ENCODE measurements at places on chromosomes 6 and 20.

DNA sequence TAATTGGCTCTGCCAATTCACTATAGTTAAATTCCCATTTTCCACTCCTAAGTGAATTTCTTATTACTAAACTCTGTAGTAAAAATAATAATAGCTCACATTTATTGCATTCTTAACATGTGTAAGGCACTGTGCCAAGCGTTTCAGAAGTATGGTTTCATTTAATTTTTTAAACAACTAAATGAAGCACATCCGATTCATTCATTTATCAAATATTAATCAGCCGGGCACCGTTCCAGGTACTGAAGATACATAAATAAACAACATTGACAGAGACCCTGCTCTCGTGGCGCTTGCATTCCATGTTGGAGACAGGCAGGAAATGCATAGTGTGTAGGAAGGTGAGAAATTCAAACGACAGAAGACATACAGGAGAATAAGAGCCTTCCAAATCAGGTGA is 423.2 kb upstream of the JARID2 start:
- no peak for DNase-seq

DNA sequence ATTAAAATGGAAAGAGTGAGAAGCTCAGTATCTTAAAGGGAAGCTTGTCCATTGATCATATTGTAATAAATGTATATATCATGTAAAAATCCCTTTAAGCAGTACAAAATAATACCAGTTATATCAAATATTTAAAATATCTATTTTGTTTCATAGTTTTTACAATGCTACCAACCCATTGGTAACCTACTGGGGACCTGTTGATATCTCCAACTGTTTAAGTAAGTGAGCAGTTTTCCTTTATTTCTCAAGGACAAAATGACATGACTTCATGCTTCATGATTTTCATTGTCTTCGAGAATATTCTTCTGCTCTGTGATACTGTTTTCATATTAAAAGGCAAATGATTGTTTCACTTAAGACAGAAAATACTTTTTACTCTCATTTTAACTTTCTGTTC is 100.0 kb downstream of the ADGRG6 start:
- DNase-seq, result no peak

- no peak for DNase-seq
These were observed 23.8 kb upstream of the POLR1H start for GRCh38 chr6:30037182-30037788.

DNA sequence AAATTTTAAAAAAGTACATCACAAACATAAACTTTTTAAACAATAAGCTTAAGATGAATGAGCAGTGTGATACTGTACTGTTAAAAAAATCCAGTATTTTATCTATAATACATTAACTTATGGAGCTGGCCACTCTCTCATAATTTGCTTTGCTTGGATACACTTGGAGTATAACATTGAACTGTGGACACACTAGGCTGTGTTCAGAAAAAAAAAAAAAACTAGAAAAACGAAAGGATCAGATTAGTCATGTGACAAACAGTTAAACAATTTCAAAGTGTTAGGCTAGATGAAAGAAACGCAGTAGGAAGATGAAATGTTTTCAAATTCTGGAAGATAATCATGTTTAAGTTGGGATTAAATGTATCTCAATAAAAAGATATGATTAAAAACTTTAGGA is 220.0 kb downstream of the GRIK2 start:
- DNase-seq, result no peak

DNA sequence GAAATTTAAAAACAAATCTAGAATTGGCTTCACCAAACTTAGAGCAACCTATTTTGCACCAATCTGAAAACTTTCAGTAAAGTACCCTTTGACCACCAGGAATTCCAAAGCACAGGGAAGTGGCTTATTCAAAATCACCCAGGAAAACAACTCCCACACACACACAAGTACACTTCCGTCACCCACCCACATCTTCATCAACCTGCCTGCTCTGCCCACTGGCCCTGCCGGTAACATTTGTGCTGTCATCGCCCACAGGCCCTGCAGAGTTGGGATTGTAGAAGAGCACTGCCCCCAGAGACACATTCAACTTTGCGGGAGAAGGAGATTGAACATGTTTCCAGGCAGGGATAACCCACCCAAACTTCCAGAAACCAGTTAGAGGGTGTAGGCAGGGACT is 19.3 kb upstream of the SCML4 start:
- DNase-seq, result no peak

GRCh38 chr6:14017626-14018475 is 93.1 kb downstream of the RNF182 start:
- no peak for DNase-seq

DNA sequence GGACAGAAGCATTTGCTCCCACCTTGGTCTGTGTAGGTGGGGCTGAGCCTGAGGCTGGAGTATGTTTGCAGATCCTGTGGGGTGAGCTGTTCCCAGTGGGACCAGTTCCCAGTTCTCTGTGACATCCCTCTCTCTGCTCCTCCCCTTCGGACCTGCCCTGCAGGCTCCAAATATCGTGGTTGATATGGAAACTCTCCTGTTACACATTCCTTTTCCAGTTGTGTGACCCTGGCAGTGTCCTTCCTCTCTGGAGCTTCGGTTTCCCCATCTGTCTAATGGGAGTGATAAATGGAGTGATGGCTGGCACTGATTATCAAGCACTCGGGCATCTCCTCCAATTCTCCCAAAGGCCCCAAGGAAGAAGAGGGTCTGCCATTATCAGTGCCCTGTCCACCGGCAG is 15.7 kb upstream of the TGM2 start:
- DNase-seq, result no peak

GRCh38 chr6:110874880-110875547 is 429 bp downstream of the AMD1 start:
- DNase-seq, result peak; percentile 79

- no peak for DNase-seq
These were observed 3.1 kb downstream of the CCDC28A start for GRCh38 chr6:138776659-138777058.

DNA sequence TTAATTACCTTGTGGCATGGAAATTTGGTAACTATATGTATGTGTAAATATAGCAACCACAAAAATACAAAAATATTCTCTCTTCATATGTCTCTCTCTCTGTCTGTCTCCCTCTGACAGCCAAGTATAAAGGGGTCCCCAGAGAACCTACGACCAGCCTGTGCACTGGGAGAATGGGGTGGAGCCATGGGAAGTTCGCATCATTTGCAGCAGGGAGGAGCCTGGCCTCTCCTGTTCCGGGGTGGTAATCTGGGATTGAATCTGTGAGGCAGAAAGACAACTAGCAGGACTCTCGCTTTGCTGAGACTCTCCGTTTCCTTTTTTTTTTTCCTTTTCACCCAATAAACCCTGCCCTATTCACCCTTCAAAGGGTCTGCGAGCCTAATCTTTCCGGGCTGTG is 1109.1 kb downstream of the HACE1 start:
- DNase-seq, result no peak

- DNase-seq, result no peak
These were observed 6.0 kb upstream of the MRAP2 start for GRCh38 chr6:84027340-84028181.

- no peak for DNase-seq
These were observed 1.6 kb upstream of the PRL start for GRCh38 chr6:22298475-22298890.

DNA sequence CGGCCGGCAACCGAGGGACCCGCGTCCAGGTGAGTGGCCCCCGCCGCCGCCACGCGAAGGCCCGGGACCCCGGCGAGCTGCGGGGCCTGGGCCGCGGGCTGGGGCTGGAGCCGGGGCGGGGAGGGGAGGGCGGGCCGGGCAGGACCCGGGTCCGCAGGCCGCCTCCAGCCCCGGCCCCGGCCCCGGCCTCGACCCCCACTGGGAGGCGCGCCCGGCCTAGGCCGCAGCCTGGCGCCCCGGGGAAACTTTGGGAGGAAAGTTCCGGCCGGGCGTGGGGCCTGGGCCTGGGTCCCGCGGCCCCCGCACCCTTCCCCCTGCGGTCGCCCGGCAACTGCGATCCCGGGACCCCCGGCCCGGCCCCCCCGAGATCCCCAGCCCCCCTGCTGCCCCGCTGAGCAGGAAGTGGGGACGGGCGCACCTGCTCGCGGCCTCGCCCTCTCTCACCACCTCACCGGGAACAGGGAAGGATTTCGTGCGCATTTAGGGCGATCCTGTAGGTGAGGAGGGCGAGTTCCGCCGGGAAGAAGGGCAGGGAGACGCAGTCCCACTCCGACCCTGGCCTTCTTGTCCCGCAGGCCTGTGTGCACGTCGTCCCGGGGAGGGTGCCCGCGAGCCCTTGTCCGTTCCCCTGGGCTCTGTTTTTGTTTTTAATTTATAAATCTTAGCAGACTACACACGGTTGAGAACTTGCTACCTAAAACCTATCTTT is 402 bp downstream of the OSBPL2 start:
- no peak for DNase-seq

GRCh38 chr6:38236631-38237030 is 403.1 kb downstream of the BTBD9 start:
- no peak for DNase-seq

- no peak for DNase-seq
These were observed 296.8 kb downstream of the UTRN start for GRCh38 chr6:144581812-144582537.

DNA sequence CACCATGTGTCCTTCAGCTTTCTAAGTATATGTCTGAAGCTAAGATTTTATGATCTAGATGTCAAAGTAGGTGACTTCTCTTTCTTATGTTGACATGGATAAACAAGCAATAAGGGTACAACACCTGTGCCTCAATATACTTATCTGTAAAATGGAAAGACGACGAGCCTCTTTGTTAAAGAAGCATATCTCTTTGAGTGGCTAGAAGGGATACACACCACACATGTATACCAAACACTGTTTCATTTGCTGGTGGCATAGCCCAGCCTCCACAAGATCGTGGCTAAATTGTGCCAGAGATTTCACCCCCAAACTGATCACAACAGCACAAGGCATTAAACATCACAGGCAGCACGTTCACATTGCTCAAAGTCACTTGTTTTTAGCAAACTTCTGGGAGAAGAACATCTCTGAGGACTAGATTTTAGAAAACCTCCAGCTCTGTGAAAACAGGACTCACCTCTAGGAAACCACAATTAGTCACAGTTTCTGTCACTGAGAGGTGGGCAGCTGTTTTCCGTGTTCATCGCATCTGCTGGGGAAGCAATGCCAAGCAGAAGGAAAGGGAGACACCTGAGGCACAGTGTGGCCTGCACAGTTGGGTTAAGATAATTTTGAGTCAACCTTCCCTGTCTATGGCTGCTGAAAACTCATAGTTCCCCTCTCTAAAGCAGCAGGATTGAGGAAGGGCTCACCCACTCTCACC is 263.0 kb upstream of the PLCB4 start:
- no peak for DNase-seq

DNA sequence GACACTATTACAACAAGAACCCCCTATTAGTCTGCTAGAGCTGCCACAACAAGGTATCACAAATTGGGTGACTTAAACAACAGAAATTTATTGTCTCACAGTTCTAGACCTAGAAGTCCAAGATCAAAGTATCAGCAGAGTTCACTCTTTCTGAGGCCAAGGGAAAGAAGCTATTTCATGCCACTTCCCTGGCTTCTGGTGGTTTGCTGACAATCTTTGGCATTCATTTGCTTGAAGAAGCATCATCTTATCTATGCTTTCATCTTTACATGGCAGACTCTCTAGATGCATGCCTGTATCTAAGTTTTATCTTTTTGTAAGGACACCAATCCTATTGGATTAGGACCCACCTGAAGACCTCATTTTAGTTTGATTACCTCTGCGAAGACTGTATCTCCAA is 296.8 kb upstream of the MARCKS start:
- DNase-seq, result no peak

GRCh38 chr20:38730989-38731737 is 6.9 kb downstream of the SLC32A1 start:
- peak; percentile 88 for DNase-seq

Data from activated T-cell treated with anti-CD3 and anti-CD28 coated beads, Interleukin-2, amount 50 U/mL, for 24 hours (primary cell).